Glutamatergic neuron (in vitro differentiated cells): ENCODE measurements at places on chromosomes 11 and 22. TPM values are rescaled to one million over a fixed set of nuclear protein-coding genes. Genes with fewer than 3 reads are reported as not detected.
A peak's percentile ranks its signal among the peaks of the same experiment; 100 is the strongest.

Gene TNNI2
- total RNA-seq = not detected

Gene NLRP6
- not detected for total RNA-seq

Gene TRIM64
- 0.37 TPM for total RNA-seq

Gene SCGB1D2
- total RNA-seq = not detected

Gene TRMU
- 60.8 TPM for total RNA-seq

GRCh38 chr11:68117853-68118470 lies 3.2 kb downstream of the CHKA start:
- DNase-seq = no peak
- H3K36me3 ChIP-seq = no peaks in the 10 kb centered on the region
- peak overlapping the region; percentile 99 for H3K4me3 ChIP-seq
- peaks cover 13% of the 10 kb centered on the region for H3K4me1 ChIP-seq
- peaks cover 4% of the 10 kb centered on the region for H3K27me3 ChIP-seq

- H3K27ac ChIP-seq = no peak overlapping the region
- H3K4me3 ChIP-seq = no peak overlapping the region
Observed at GRCh38 chr11:128848815-128849455, 18.2 kb downstream of the KCNJ1 start.

DNA sequence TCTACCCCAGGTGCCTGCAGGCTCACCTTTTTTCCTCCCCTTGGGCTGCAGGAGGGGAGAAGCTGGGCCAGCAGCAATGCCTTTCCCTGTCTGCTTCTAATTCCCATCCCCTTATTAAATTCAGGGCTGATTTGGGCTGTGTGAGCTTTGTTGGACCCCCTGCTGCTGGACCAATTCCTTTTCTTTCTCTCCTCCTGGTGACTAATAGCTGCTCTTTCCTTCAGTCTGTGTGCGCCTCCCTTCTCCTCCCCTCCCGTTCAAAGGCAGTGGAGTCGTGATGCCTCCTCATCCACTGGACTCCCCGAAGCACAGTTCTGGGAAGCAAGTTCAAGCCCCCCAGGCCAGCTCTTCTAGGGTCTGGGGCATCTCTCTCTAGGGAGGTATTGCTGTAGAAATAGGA lies 567.9 kb upstream of the CADM1 start:
- DNase-seq = no peak
- H3K27ac ChIP-seq = peak overlapping the region; percentile 57
- no peak overlapping the region for H3K4me3 ChIP-seq
- peaks cover 2% of the 10 kb centered on the region for H3K27me3 ChIP-seq
- peaks cover 13% of the 10 kb centered on the region for H3K4me1 ChIP-seq

DNA sequence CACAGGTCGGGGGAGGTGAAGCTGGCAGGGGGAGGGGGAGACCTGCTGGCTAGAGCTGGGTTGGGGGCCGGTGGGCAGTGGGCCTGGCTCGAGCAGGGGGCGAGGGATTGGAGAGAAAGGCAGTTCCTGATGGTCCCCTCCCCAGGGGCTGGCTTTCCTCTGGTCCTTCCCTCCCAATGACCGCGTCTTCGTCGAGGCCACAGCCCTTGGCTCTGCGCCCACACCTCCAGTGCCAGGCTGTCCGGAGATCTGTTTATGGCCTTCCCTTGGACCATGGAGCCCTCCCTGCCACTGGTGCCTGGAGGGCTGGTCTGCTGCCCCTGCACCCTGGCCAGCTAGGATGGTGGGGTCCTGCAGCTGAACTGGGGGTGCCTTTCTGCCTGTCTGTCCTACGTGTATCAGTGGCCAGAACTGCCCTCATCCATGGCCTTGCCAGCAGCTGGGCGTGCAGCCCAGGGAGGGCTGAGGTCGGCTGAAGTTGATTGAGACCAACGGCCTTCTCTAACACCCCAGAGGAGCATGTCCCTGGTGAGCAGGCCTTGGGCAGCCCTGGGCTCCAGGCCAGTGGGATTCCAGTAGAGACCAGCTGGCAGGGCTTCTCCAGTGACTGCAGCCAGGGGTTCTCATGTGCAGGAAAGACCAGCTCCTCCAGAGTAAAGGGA lies 12.3 kb downstream of the TANGO2 start:
- no peaks in the 10 kb centered on the region for H3K27me3 ChIP-seq
- DNase-seq = no peak
- H3K4me1 ChIP-seq = peaks cover 9% of the 10 kb centered on the region

- H3K4me3 ChIP-seq = peak overlapping the region; percentile 83
- H3K4me1 ChIP-seq = peaks cover 11% of the 10 kb centered on the region
- H3K36me3 ChIP-seq = no peaks in the 10 kb centered on the region
- DNase-seq = peak; percentile 59
- H3K27ac ChIP-seq = no peak overlapping the region
- H3K27me3 ChIP-seq = peaks cover 29% of the 10 kb centered on the region
Observed at GRCh38 chr11:8268530-8269400, 5.1 kb upstream of the LMO1 start.

GRCh38 chr22:22558972-22559603 lies at the start of gene PRAME:
TSS of gene PRAME (minus strand) at chr22:22559265. CDS start at chr22:22556832, 2,433 bp downstream.
- H3K27me3 ChIP-seq = peaks cover 7% of the 10 kb centered on the region
- H3K36me3 ChIP-seq = peaks cover 9% of the 10 kb centered on the region
- no peak within 1 kb of the TSS for H3K27ac ChIP-seq
- H3K4me3 ChIP-seq = no peak within 1 kb of the TSS

DNA sequence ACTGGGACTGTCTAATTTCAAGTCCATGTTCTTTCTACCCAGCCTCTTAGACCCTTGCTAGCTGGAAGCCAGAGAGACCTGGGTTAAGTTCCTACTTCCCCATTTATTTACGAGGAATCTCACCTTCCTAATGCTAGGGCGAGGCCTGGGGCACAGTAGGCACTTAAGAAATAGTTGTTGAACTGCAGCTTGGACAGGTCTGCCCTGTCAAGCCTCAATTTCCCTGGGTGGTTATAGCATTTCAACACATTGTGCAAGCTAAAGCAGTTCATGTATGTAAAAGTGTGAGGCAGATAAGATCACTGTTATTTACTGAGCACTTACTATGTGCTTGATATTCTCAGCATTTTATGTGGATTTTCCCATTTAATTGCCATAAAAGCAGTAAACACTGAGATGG lies 12.1 kb downstream of the NAV2 start:
- no peak overlapping the region for H3K4me3 ChIP-seq
- peak overlapping the region; percentile 20 for H3K27ac ChIP-seq
- peaks cover 4% of the 10 kb centered on the region for H3K36me3 ChIP-seq
- peaks cover 10% of the 10 kb centered on the region for H3K27me3 ChIP-seq

GRCh38 chr11:134950692-134951304 lies 538.8 kb upstream of the B3GAT1 start:
- peaks cover 7% of the 10 kb centered on the region for H3K4me1 ChIP-seq
- no peaks in the 10 kb centered on the region for H3K36me3 ChIP-seq
- no peak overlapping the region for H3K4me3 ChIP-seq
- H3K27me3 ChIP-seq = peaks cover 3% of the 10 kb centered on the region
- H3K27ac ChIP-seq = no peak overlapping the region
